Keratinocyte (primary cell): ENCODE measurements at places on chromosomes 1 and 21.

DNA sequence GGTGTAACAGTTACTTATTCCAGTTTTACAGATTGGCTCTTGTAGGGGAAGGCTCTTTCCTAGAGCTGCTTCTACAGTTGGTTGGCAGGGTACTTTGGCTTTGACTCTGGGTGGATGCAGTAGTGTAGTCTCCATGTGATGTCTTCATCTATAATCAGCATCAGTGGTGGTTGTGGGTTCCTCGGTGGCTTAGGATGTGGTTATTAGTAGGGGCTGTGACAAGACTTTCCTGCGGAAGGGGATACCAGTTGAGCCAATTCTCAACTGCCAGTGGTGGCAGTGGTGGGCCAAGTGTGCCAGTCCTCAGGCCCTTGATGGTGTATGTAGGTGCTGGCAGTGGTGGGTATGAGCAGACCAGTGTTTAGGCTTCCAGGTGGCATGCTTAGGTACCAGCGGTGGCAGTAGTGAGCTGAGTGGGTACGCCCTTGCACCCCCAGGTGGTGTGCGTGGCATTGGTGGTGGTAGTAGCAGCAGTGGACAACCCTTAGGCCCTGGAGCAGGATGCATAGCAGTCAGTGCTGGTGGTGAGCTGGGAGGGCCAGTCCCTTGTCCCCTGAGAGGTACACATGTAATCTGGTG is 27.2 kb upstream of the KLF18 start:
- no peak for DNase-seq

DNA sequence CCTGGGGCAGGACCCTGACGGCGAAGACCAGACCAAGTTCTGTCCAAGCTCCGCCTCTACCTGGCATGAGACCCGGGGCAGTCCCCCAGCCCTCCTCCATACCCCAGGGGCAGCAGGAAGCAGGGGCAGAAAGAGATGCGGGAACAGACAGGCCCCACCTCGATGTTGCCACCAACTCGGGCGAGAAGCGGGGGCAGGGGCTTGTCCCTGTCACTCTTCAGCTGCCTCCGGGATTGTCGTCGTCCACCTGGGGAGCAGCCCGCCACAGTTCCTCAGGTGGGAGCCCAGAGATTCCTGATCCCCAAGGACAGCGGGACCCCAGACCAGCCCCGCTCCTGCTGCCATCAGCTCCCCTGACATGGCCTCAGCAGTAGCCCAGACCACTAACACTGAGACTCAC is 54.8 kb downstream of the CHD5 start:
- DNase-seq = no peak

GRCh38 chr1:247216261-247216660 is 39.6 kb upstream of the VN1R5 start:
- DNase-seq = no peak

- no peak for DNase-seq
These were observed 157.5 kb downstream of the RUNX1 start for GRCh38 chr21:34891613-34891943.
